ENCODE measurements at places on chromosomes 4 and X. TPM values are rescaled to one million over a fixed set of nuclear protein-coding genes. Genes with fewer than 3 reads are reported as not detected.

DNA sequence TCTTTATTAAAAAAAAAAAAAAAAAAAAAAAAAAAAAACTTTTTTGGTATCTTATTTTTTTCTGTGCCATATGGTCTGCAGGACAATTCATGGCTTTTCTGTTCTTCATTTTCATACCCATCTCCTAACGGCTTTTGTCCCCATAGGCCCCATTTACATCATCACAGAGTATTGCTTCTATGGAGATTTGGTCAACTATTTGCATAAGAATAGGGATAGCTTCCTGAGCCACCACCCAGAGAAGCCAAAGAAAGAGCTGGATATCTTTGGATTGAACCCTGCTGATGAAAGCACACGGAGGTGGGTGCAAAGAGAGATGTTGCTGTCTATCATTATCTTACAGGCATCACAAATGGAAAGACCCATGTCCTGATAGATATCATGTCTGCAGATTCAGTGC lies 49.1 kb downstream of the PDGFRA start:
- H3K27ac ChIP-seq: no peak overlapping the region
- H3K4me1 ChIP-seq: no peaks in the 10 kb centered on the region
- no peak overlapping the region for H3K4me3 ChIP-seq
- peaks cover 19% of the 10 kb centered on the region for H3K36me3 ChIP-seq

DNA sequence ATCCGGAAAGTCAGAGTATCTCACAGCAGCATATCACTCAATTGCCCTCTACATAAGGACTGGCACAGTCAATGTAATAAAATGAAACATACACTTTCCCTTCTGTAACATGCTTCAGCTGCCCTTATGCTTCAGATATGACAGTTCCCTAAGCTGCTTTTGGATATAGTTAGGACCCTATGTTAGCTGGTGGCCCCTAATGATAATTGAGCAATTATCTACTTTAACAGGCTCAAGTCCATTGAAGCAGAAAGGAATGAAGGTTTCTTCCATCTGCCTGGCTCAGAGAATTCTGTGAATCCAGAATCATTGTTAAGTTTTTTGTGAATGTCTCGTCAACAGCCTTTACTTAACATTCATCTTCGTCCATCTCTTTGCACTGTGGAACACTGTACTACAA lies 951.2 kb upstream of the DIAPH2 start:
- H3K36me3 ChIP-seq: no peaks in the 10 kb centered on the region
- no peaks in the 10 kb centered on the region for H3K4me1 ChIP-seq

DNA sequence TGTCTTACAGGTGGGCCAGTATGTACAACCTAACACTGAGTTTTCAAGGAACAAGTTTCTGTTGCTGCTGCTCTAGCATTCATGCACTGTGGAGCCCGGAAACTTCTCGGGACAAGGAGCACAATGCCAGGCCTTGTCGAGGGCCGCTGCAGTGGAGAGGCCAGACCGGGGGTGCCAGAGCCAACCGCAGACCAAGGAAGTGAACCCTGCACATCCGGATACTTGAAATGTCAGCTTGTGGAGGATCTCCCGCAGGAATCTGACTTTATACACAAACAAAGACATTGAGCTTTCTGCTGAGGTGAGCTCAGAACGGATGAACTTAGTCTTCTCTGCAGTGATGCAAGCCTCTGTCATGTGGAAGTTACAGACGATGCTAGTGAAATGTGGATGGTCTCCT lies 99.5 kb downstream of the ZNF827 start:
- H3K27ac ChIP-seq: no peak overlapping the region
- peaks cover 48% of the 10 kb centered on the region for H3K36me3 ChIP-seq
- H3K27me3 ChIP-seq: no peaks in the 10 kb centered on the region
- no peak overlapping the region for H3K4me3 ChIP-seq

GRCh38 chr4:17232566-17233253 lies 279.2 kb downstream of the QDPR start:
- no peaks in the 10 kb centered on the region for H3K27me3 ChIP-seq
- DNase-seq: no peak
- no peak overlapping the region for H3K4me3 ChIP-seq
- no peaks in the 10 kb centered on the region for H3K4me1 ChIP-seq

DNA sequence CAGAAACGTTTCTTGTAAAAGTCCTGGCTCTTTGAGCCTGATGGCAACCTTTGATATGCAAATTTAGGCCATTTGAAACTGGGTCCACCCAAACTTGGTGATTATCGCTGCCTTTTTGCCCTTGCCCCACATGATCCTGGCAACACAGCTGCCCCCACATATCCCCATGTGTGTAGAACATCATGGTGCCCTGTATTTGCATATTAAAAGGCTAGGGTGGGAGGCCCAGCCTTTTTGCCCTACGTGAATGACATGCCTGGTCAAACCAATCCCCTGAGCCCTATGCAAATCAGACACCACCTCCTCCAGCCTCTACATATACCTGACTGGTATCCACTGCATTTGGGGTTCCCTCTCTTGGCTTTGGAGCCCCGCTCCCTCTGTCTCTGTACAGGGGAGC lies 202.4 kb downstream of the MAB21L2 start:
- no peaks in the 10 kb centered on the region for H3K27me3 ChIP-seq
- H3K4me3 ChIP-seq: no peak overlapping the region
- peaks cover 8% of the 10 kb centered on the region for H3K36me3 ChIP-seq

DNA sequence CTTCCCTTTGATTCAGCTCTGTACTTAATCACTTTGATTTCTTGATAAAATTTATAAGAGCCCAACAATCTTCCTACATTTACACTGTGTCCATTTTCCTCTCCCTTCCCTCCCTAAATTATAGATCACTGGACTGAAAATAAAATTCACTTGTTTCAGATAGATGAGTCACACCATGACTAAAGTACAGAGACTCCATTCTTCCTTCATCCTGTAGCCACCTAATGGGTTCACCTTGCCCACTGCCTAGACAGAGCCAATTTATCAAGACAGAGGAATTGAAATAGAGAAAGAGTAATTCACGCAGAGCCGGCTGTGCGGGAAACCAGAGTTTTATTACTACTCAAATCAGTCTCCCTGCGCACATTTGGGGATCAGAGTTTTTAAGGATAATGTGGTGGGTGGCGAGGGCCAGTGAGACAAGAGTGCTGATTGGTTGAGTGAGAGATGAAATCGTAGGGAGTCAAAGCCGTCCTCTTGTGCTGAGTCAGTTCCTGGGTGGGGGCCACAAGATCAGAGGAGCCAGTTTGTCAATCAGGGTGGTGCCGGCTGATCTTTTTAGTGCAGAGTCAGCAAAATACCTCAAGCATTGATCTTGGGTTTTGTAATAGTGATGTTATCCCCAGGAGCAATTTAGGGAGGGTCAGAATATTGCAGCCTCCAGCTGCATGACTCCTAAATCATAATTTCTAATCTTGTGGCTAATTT lies 71.3 kb upstream of the MED14 start:
- no peaks in the 10 kb centered on the region for H3K4me1 ChIP-seq
- H3K36me3 ChIP-seq: no peaks in the 10 kb centered on the region
- no peak overlapping the region for H3K27ac ChIP-seq
- DNase-seq: no peak
- H3K27me3 ChIP-seq: no peaks in the 10 kb centered on the region

GRCh38 chr4:149409146-149409545 lies 406.5 kb downstream of the IQCM start:
- no peak overlapping the region for H3K27ac ChIP-seq
- no peaks in the 10 kb centered on the region for H3K36me3 ChIP-seq
- DNase-seq: no peak
- H3K4me3 ChIP-seq: no peak overlapping the region
- no peaks in the 10 kb centered on the region for H3K27me3 ChIP-seq
- H3K4me1 ChIP-seq: no peaks in the 10 kb centered on the region

- no peaks in the 10 kb centered on the region for H3K4me1 ChIP-seq
- no peak for DNase-seq
- no peaks in the 10 kb centered on the region for H3K36me3 ChIP-seq
- H3K4me3 ChIP-seq: no peak overlapping the region
Observed at GRCh38 chr4:68654946-68655721, 15.3 kb downstream of the UGT2B15 start.

DNA sequence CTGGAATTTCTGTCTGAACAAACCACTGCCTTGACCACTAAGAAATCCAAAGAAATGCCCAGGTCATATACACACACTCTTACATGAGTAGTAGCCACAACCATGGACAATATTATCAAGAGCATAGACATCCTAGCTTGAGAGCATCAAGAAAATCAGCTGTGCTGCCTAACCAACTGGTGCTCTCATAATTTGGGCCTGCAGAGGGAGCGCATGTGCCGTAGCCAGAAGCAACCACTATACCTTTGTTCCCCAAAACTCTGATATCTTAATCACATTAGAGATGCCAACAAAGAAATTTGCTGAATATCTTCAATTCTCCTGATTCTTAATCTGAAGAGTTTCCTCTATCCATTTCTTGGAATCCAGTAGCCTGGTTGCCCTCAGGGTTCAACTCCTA lies 163.6 kb downstream of the ZNF674 start:
- H3K36me3 ChIP-seq: no peaks in the 10 kb centered on the region
- DNase-seq: peak; percentile 72
- H3K4me1 ChIP-seq: no peaks in the 10 kb centered on the region
- H3K27me3 ChIP-seq: no peaks in the 10 kb centered on the region
- no peak overlapping the region for H3K4me3 ChIP-seq

GRCh38 chrX:100341142-100341510 lies 68.9 kb downstream of the PCDH19 start:
- H3K27ac ChIP-seq: no peak overlapping the region
- no peaks in the 10 kb centered on the region for H3K36me3 ChIP-seq
- no peak for DNase-seq
- no peaks in the 10 kb centered on the region for H3K4me1 ChIP-seq

DNA sequence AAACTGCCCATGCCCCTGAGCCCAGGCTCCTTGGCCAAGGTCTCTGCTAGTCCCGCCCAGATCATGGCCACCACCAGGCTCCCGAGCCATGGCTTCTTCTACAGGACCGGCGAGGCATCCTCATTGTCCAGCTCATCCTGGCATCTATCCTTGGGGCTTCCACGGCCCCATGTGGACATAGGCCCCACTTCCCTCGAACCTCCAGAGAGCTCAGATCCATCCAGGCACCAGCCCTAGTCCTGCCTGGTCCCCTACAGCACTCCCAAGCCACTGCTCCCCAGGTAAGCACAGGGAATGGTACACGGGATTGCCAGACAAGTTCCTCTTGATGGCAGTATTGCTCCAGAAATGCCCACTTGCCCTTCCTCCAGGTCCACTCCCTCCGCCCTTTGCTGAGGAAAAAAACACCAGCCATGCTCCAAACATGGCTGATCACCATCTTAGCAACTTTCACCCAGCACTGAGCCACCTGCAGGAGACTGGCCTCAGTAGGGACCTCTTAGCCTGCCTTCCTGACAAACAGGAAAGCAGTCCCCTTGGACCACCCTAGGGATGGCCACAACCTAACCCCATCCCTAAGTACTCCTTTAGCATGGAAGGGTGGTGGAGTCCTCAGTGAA lies 272.1 kb upstream of the AGTR2 start:
- H3K27me3 ChIP-seq: no peaks in the 10 kb centered on the region
- H3K4me3 ChIP-seq: no peak overlapping the region
- H3K36me3 ChIP-seq: no peaks in the 10 kb centered on the region
- H3K4me1 ChIP-seq: no peaks in the 10 kb centered on the region
- H3K27ac ChIP-seq: no peak overlapping the region
- peak; percentile 86 for DNase-seq

DNA sequence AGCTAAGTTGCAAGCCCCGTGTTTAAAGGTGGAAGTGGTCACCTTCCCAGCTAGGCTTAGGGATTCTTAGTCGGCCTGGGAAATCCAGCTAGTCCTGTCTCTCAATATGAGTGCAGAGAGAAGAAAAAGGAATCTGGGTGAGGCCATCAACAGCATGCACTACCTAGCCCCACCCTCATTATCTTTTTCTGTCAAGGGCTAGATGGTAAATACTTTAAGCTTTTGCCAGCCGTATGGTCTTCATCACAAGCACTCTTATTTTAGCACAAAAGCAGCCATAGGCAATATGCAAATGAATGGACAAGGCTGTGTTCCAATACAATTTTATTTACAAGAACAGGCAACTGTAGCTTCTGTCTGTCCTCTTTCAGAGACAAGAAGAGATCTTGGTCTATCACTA lies 282.9 kb downstream of the ZNF674 start:
- no peaks in the 10 kb centered on the region for H3K27me3 ChIP-seq
- H3K36me3 ChIP-seq: no peaks in the 10 kb centered on the region
- no peak overlapping the region for H3K27ac ChIP-seq
- DNase-seq: no peak

The MAGEA9B gene
- not detected for total RNA-seq

Data from endodermal cell (in vitro differentiated cells).